ENCODE measurements at places on chromosomes 5 and 9.

- H3K36me3 ChIP-seq: no peaks in the 10 kb centered on the region
- H3K27ac ChIP-seq: no peak overlapping the region
- no peaks in the 10 kb centered on the region for H3K27me3 ChIP-seq
- DNase-seq: no peak
These were observed 363.5 kb downstream of the NDUFS4 start for GRCh38 chr5:53923961-53924360.

DNA sequence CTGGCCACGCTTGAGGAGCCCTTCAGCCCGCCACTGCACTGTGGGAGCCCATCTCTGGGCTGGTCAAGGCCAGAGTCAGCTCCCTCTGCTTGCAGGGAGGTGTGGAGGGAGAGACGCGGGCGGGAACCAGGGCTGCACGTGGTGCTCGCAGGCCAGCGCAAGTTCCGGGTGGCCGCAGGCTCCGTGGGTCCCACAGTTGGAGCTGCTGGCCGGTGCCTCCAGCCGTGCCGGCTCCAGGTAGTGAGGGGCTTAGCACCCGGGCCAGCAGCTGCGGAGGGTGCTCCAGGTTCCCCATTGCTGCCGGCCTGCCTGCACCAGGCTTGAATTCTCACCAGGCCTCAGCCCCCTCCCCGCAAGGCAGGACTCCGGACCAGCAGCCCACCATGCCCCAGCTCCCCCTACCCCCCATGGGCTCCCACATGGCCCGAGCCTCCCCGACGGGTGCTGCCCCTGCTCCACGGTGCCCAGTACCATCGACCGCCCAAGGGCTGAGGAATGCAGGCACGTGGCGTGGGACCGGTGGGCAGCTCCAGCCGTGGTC is 192.8 kb upstream of the IZUMO3 start:
- no peaks in the 10 kb centered on the region for H3K36me3 ChIP-seq
- no peak overlapping the region for H3K4me3 ChIP-seq
- H3K27me3 ChIP-seq: no peaks in the 10 kb centered on the region
- DNase-seq: peak; percentile 80
- H3K4me1 ChIP-seq: no peaks in the 10 kb centered on the region

DNA sequence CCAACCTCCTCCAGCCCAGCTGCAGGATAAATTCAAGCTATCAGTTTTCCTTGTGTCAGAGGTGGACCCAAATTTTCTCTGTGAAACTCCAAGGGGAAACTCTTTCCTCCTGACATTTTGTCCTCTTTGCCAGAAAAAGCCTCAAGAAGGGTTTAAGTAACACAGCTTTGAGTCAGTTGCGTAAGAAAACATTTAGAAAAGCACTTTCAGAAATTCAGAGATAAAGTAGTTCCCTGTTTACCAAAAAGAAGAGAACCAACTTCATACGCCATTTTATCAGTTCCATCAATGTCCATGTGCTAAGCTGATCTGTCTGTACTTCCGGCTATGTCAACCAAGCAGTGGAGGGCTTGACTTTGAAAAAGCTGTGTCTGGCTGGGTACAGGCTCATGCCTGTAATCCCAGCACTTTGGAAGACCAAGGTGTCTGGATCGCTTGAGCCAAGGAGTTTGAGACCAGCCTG is 19.9 kb upstream of the SUSD1 start:
- no peak for DNase-seq
- no peaks in the 10 kb centered on the region for H3K36me3 ChIP-seq
- H3K27me3 ChIP-seq: no peaks in the 10 kb centered on the region
- H3K4me3 ChIP-seq: no peak overlapping the region
- H3K27ac ChIP-seq: no peak overlapping the region

DNA sequence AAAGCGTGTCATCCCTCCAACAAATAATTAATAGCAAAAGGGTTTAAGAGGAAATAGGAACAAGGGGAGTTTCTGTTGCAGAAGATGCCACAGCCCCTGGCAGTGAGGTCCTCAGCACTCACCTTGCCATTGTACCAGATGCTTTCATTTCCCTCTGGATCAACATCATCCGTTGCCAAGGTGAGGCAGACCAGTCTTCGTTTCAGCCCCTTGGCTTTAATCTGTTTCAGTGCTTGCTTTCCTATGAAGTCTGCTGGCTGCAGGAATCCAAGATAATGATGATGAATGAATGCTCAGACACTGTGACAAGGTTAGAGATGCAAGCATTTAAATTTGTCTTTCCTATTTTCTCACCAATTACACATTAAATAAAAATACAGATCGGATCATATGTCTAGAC is 20.0 kb upstream of the ARSB start:
- H3K27me3 ChIP-seq: no peaks in the 10 kb centered on the region
- no peaks in the 10 kb centered on the region for H3K36me3 ChIP-seq
- H3K27ac ChIP-seq: no peak overlapping the region

GRCh38 chr5:141941307-141941706 is 16.7 kb downstream of the PCDH12 start:
- H3K36me3 ChIP-seq: peaks cover 6% of the 10 kb centered on the region

DNA sequence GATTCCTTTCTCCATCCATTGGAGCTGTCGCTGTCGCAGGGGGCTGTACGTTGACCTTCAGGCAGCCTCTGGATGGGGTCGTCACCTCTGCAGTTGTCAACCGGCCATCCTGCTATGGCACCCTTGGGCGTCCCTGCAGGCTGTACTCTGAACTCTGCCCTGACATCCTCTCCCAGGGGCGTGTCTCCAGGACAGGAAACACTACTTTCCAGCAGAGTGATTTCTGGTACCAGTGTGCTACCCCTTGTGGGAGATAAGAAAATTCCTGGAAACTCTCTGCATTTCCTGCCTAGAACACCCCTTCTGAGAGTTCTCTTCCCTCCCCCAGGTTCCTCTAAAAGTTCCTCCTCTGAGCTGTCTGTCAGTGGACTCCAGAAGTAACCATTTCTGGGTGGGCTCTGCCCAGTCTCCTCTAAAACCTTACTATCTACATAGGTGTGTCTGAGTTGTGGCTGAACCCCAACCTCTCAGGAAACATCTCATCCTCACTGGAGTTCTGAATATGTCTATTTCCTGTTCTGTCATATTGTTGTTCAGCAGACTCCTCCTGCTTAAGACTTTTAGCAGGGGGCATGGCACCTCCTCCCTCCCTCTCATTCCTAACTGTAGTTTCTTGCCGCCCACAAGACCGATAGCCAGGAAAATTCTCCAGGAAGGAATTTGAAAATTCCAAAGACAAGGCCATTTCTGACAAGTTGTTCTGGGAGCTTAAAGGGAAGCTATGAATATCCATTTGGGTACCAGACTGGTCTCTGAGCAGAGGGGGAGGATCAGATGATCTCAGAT is 145.3 kb upstream of the RASEF start:
- no peaks in the 10 kb centered on the region for H3K4me1 ChIP-seq
- DNase-seq: no peak
- no peaks in the 10 kb centered on the region for H3K27me3 ChIP-seq
- no peak overlapping the region for H3K4me3 ChIP-seq
